ENCODE measurements at places on chromosomes 1 and 21.

DNA sequence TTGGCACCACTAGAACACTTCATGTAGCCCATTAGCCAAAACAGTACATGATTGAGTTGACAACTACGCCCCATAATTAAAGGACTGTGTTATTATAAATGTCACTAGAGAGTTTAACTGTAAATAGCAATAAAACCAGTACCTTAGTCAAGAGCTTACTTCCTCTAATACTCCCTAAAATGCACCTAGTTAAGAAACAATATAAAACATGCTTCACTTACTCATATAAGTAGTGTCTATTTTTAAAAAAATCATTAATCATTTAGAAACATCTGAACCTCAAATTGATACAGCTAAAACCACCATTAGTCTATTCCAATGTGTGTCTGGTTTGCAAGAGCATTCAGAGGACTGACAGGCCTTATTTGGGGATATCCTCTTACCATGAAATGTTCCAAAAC lies 25.3 kb downstream of the PTP4A2 start:
- DNase-seq: no peak

DNA sequence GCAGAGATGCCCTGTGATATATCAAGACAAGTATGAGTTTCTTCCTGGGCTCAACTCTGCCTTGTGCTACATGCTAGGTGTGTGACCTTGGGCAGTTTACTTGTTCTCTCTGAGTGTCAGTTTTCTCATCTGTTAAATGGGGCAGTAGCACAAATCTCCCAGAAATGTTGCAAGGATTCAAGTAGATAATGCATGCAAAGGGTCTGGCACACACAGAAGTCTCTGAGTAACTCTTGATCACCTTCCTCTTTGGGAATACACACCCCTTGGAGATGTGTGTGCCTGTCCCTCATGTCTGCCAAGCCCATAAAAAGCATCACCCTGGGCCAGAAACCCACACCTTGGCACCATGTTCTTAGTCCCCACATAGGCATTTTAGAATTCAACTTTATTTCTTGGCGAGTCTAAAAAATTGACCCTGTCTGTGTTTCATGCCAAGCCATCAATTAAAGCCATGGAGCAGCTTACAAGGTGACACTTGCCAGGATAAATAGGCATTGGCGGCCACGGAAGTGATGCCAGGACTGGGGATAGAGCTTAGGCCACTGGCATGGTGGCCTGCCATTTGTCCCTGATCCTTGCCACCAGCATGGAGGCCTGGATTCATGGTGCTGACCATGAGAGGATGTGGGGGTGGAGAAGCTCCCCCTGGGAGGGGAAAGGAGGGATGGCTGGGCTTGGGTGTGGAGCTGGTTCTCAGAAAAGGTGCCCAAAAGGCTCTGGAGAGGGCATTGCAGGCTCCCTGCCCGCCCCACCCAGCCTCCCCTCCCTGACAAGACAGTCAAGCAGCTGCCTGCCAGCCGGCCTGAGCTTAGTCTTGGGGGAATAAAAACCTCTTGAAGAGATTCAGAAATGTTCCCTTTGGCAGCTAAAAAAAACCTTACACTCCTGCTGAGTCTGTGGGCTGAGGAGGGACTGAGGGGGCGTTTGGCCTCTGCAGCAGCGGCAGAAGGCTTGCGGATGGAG lies 118.0 kb upstream of the IPO9 start:
- no peak for DNase-seq

DNA sequence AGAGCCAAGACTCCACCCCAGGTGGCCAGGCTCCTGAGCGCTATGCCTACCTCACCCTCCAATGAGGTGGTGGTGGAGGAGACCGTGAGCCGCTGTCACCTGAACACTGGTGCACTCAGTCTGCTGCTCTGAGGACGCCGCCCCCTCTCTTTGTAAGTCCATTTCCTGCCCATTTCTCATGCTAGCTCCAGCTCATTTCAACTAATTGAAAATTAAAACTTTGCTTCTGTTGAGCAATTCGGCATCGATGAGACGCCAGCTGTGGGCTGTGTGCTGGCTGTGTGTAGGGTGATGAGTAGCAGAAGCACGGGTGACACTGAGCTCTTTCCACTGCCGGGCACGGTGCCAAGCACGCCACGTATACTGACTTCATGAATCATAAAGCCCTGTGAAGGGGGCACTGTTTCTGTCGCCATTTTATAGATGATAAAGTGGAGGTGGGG lies 11.2 kb downstream of the TNFRSF1B start:
- DNase-seq: peak; percentile 98

- no peak for DNase-seq
These were observed 128.6 kb downstream of the FAF1 start for GRCh38 chr1:50831300-50832061.

- DNase-seq: no peak
These were observed 31.1 kb downstream of the AHDC1 start for GRCh38 chr1:27572679-27573426.

GRCh38 chr1:62187548-62187947 lies 7.1 kb upstream of the L1TD1 start:
- DNase-seq: no peak

- no peak for DNase-seq
These were observed 93.0 kb downstream of the NUF2 start for GRCh38 chr1:163414778-163415177.

DNA sequence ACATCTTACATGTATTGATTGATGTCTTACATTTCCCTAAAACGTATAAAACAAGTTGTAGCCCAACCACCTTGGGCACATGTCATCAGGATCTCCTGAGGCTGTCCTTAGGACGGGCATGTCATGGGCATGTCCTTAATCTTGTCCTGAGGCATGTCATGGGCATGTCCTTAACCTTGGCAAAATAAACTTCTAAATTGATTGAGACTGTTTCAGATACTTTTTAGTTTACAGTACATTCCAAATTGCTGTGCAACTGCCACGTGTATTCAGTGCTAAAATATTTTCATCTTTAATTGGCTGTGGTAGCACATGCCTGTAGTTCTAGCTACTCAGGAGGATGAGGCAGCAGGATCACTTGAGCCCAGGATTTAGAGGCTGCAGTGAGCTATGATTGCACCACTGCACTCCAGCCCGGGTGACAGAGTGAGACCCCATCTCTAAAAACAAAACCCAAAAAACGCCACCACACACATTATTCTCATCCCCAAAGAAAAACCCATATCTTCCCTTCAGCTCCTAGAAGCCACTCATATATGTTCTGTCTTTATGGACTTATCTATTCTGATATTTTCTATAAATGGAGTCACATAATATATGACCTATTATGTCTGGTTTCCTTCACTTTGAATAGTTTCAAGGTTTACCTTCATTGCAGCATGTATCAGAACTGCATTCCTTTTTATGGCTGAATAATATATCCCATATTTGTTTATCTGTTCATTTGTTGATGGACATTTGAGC lies 96.0 kb upstream of the BTG3 start:
- no peak for DNase-seq

DNA sequence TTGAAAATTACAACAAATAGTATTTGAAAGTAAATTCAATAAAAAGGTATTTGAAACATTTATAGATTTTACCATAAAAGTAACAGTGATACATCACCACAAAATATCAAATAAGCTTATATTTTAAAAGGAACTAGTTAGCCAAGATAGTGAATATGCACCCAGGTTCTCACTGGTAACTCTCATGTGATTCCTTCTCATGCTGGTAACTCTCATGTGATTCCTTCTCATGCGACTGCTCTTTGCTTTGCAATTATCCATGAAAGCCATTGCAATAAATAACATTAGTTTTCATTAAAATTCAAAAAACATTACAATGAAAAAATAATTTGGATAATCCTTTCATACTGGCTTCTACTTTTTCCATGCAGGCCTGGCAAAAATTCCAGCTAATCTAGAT lies 75.4 kb downstream of the AHCTF1 start:
- no peak for DNase-seq

DNA sequence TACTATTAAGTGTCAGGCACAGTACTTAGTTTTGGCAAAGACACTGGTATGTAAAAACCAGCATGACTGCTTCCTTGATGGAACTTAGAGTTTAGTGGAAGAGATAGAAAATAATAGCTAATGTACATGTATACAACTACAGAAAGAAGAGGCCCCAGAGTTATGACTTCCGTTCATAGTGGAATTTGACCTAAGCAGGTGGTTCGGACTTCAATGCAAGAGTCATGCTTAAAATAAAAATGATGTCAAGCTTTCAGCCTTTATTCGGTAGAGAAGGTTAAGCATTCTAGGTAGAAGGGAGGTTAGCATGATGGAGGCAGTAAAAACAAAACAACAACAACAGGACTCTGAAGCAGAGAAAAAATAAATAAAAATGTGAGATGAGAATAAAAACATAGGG lies 165.9 kb downstream of the KCNT2 start:
- no peak for DNase-seq

DNA sequence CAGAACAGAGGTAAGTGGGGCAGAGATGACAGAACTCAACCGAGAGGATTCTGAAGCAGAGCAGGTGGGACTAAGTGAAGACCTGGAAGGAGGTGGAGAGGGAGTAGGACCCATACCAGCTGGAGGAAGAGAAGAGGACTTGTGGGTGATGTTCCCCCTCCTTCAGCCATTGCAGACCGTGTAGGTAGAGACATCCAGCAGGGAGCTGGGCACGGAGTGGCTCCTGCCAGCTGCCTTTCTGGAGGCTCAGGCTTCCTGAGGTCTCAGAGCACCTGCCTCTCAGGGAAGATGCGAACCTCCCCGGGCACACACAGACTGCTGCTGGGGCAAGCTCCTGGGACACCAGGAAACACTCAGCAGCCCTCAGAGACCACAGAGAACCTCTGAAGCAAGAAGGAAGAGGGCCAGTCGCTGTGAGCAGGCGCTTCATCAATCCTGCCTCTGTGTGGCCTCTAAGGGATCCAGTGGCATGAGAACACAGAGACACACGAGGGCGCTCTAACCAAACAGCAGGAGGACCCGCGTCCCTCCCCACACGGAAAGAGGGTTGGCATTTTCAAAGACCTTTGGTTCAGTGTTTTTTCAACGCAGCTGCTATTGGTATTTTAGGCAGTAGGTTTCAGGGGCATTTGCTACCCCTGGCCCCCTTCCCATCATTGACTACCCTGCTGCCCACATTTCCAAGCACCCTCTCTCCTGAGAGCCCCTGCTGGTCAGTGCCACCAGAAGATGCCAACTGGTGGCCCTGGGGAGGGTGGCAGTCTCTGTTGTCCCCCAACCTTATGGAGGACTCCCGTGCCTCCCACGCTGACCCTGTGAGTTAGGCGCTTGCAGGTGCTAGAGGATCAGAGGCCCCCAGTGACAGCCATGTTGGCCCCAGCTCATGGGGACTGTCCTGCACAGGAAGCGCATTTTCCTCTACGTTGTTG lies 89.6 kb upstream of the EDN2 start:
- DNase-seq: peak; percentile 86

GRCh38 chr1:201053155-201053860 lies 29.8 kb upstream of the KIF21B start:
- DNase-seq: no peak

DNA sequence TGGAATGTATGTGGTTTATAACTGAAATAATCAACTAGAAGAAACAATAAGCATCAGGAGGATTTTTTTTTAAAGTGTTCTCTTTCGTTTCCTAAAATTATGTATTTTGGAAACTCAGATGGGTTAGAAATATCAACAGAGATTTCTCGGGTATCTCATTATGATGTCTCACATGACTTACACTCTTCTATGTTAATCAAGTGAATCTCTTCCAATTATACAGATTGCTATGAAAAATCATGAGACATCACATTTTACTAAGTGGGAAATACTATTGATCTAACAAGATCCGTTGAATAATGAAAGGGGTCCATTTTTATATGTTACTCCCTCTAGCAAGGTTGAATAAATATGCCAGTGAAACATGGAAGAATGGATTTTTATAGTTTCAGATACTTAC lies 54.7 kb upstream of the NRIP1 start:
- no peak for DNase-seq

GRCh38 chr1:33186936-33187335 lies 5.1 kb upstream of the TRIM62 start:
- DNase-seq: no peak

DNA sequence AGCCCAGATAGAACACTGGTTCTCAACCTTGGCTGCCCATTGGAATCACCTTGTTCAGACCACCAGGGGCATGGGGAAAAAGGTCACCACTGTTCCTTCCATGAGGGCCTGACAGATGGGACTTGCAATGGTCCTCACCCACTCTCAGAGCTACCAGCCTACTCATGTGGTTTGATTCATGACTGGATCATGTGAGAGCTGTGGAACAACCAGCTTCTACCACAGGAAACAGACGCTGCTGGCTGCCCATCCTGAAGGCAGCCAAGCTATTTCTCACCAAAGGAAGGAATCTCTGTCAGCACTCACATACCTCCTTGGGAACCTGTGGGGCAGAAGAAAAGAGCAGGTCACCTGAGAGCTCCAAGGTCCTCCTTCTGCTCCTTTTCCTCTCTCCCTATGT lies 53.6 kb downstream of the CAPN8 start:
- DNase-seq: no peak
